Smooth muscle cell of the umbilical artery (primary cell): ENCODE measurements at places on chromosomes 11 and 22. TPM values are rescaled to one million over a fixed set of nuclear protein-coding genes. Genes with fewer than 3 reads are reported as not detected.

The GAL gene
- 0.59 and 0.74 TPM in 2 replicates for total RNA-seq

The FGF19 gene
- not detected in 2 replicates for total RNA-seq

The SCGB1C1 gene
- total RNA-seq, result not detected in 2 replicates

The CADM1 gene
- 8.4 and 65.3 TPM in 2 replicates for total RNA-seq

The IFTAP gene
- total RNA-seq, result 24.3 and 40.4 TPM in 2 replicates

The SCARF2 gene
- total RNA-seq, result 66.5 and 72.7 TPM in 2 replicates

The C11orf21 gene
- total RNA-seq, result not detected in 2 replicates
